H1 (cell line): ENCODE measurements at places on chromosomes 16 and 17.

DNA sequence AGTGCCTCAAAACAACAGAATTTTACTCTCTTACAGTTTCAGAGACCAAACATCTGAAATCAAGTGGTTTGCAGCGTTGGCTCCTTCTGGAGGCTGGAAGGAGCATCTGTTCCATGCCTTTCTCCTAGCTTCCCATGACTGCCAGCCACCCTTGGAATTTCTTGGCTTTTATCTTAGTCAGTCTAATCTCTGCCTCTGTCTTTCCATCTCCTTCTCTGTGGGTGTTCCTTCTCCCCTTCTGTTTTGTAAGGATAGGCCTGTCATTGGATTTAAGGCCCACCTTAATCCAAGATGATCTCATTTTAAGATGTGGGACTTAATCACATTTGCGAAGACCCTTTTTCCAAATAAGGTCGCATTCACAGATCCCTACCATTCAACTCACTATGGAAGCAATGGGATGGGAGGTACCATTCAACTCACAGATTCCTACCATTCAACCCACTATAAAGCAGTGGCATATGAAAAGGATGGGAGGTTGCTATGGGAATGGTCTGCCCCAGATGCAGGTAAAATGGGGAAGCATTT lies 321.8 kb downstream of the WWOX start:
- no peak for DNase-seq

DNA sequence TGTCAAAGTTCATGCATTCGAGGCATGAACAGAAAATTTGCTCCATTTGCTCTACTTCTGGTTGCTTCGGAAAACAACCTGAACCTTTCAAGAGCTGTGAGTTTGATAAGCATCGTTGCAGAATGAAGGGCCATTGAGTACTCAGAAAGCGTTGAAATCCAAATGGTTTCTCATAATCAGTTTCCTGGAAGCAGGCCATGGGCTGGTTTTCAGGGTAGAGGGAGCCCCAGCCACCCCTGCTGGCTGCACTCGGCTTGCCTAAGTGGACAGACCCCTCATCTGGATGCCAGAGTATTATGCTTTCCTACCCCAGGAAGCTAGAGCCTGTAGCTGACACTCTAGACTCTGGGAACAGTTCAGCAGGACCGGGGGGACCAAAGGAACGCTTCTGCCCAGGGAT lies 24.4 kb downstream of the SCNN1G start:
- no peak for DNase-seq

DNA sequence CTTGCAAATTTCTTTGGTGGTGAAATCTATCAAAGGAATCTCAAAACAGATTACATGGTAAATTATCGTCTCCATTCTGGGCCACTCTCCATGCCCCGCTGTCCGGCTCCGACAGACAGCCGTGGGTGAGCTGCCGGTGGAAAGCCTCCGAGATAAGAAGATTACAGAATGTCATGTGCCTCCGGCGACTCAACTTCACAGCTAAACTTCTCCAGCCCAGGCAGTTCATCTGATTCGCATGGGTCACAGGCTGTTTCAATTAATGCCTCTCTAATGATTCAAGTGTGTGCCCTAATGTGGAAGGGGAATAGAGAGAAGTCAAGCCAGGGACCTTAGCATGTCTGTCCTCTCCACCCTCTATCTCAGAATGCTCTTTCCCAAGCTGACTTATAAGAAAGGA lies 520.8 kb upstream of the ZFHX3 start:
- no peak for DNase-seq

DNA sequence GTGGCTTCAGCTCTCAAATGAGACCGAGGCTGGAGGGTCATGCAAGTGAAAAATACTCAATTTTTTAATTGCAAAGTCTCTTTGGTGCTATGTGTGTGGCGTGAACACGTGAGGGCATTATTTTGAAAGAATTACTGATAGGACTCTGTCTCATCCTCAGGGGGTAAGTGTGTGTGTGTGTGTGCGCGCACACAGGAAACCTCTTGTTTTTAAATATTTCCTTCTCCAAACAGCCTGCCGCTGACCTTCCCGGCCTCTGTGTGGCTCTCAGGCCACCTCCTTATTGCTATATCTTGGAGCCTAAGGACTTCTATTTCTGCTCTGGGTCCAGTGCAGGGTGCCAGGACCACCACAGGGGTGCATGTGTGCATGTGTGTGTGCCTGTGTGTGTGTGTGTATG lies 99.7 kb downstream of the CMIP start:
- DNase-seq, result no peak

- DNase-seq, result no peak
These were observed 1.1 kb upstream of the COPZ2 start for GRCh38 chr17:48038687-48039086.

GRCh38 chr17:40059729-40060475 lies 2.9 kb upstream of the THRA start:
- no peak for DNase-seq
